HTR-8/SVneo (cell line): ENCODE measurements at places on chromosomes 5 and 9.

DNA sequence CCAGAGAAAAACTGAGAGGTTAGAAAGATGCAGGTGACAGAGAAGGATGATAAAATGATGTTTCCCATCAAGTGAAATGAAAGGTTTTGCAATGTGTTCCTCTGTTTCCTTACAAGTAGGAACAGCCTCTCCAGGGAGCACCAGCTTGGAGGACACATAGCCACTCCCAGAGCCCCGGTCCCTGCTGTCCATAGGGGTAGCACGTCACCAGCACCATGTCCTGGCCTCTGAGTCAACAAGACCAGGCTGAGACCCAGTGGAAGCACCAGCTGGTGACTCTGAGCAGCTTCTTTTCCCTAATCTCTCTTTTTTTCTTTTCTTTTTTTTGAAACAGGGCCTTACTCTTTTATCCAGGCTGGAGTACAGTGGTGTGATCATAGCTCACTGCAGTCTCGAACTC, 19.4 kb upstream of the HMCN2 start:
- DNase-seq, result no peak

GRCh38 chr5:123297866-123298265, 125.3 kb downstream of the CEP120 start:
- DNase-seq, result no peak

DNA sequence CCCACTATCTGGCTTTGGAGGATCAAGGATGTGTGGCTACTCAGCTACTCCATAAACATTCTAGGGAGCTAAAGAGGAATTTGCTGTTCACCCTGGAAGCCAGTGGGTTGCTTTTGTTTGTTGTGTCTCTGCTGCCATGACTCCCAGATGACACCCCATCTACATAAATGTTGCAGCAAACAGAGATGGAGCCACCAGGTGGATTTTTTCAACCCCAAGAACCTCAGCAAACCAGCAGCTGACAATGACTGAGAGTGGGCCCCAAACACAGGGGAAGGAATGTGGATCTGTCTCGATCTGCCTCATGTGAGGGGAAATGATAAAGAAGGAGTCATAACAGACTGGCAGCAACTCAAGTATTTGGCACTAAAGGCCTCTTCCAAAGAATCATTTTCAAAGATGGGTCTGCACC, 132.7 kb upstream of the TNC start:
- DNase-seq, result peak; percentile 37

DNA sequence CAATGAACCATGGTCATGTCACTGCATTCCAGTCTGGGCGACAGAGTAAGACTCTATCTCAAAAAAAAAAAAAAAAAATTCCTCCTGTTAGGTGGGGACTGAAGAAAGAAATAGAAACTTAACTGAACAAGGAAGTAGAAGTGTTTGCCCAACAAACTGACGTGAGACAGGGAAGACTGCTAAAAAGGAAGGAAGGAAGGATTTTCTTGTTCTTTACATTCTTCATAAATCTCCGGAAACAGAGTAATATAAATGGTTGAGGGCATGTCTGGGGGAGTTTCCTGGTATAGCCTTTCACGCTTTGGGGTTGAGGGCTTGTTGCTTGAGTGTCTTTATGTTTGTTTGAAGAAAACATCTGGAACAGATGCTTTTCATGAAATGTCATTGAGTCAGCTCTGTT, 3.1 kb downstream of the TOR1B start:
- no peak for DNase-seq

DNA sequence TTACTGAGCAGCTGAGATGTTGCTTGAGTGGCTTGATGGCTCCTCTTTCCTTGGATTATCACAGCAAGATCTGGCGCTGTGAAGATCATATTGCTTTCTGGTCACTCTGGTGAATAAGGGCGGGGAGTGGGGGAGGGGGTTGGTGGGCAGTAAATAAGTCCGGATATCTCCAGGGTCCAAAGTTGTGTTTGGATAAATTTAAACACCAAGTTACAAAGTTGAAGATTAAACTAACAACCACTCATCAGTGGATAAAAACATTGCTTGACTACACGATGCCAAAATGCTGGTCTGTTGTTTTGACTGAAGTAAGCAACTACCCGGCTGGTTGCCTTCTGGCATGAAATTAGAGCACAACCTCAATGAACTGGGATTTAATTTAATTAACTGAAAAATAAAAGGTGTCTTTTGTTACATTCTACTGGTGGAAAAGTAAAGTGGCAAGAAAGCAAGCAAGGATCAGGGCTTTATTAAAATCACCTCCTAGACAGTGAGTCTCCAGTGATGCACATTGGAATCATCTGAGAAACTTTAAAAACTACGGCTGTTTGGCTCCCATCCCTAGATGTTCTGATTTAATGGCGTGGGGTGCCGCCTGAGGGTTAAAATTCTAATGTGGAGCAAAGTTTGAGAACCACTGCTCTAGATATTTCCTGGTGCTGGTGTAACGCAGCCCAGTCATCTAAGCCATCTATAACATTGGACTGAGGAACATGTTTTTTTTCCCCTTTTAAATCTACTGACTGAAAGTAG, 86.7 kb upstream of the AGXT2 start:
- DNase-seq, result no peak

GRCh38 chr5:162107591-162107990, 40.0 kb downstream of the GABRG2 start:
- no peak for DNase-seq

DNA sequence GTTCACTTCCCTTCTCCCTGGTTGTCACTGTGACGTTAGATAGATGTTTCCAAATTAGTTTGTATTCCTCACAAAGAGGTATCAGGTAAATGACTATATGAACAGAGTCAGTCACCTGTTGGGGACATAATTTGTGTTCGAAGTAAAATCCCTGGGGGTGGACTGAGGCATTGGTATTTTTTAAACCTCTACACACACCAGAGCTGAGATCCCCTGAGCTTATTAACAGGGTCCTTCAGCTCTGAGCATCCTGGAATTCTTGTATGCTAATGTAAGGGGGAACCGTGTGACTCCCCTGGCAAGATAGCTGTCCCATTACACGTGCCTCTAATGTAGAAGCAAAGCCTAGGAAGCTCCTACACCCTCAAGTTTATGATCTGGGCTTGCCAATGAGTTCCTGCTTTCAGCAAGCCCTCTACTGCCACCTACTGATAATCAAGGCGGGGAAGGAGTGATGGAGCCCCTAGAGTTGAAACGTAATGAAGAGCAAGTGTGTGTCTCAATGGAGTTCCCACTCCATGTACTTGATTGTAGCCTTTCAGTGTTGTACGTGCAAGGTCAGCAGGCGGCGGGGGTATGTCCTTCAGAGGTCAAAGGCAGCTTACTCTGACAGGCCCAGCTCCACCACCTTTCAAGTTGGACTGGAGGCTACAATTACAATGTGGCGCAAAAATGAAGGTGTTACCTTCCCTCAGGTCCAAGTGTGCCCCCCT, 14.4 kb downstream of the PRKACG start:
- DNase-seq, result peak; percentile 38

DNA sequence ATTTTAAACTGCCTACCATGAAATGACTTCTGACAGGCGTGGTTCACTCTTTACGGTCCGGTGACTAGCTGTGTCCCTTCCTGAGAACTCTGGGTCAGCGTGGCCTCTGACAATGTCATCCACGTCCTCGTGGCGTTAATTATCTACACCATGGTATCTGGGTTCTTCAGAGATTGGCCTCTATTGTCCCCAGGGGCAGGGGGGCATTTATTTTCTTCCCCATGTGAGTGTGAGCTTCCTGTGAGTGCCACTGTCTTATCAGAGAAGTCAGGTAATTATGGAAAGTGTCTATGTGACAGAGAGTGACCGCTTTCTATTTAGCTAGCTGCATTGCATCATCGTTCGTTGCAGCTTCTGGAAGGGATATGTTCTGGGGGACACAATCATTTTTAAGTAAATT, 77.2 kb downstream of the FBXL7 start:
- DNase-seq, result no peak

DNA sequence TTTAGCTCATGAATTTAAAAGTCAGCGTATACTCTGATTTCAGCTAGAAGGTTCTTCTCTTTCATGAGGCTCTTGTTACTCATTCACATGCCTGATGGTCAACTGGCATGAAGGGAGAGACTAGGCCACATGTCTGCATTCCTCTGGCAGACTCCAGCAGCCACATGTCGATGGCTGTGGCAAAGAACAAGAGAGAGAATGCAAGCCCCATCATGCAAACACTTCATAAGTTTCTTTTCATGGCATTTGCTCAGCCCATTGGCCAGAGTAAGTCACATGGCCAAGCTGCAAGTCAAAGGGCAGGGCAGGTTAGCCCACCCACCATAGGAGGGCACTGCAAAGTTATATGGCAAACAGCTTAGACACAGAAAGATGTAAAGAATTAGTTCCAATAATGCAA, 5.4 kb downstream of the KCNV2 start:
- no peak for DNase-seq

- no peak for DNase-seq
These were observed 9.2 kb upstream of the RARS1 start for GRCh38 chr5:168477060-168477459.

- no peak for DNase-seq
These were observed 62.6 kb upstream of the HAND1 start for GRCh38 chr5:154540600-154540999.

DNA sequence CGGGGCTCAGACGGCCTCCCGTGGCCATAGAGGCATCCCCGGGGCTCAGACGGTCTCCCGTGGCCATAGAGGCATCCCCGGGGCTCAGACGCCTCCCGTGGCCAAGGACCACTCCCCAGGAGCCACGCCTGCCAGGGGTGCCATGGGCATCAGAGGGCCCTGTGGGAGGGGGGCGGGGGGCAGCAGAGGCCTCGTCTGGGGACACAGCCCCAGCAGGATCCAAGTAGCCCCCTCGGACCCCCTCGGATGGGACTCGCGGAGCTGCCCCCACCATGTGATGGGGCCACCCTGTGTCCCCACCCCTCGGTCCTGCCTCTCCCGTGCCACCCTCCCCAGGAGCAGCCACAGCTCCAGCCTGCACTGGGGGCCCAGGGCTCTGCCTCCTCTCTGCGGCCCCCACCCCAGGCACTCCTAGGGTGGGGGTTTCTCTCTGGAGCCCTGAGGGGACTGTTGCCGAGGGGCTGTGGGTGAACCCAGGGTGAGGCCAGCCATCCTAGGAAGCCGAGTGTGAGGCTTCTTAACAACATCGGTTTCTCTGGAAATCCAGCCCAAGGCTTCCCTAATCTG, 2.5 kb downstream of the ENTPD8 start:
- no peak for DNase-seq

DNA sequence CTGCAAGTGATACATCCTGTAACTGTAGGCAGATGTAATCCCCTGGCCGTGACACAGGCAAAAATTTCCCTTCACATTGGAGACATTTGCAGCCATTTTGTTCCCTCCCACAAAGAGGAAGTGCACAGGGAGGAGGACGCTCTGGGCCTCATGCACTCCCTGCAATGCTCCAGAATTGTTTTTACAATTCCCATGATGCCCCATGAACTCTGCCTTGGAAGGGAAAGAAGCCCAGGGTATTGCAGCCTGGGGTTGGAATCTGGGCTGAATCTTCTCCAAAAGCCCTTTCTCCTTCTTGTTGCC, 491.7 kb downstream of the CCDC171 start:
- DNase-seq, result no peak

DNA sequence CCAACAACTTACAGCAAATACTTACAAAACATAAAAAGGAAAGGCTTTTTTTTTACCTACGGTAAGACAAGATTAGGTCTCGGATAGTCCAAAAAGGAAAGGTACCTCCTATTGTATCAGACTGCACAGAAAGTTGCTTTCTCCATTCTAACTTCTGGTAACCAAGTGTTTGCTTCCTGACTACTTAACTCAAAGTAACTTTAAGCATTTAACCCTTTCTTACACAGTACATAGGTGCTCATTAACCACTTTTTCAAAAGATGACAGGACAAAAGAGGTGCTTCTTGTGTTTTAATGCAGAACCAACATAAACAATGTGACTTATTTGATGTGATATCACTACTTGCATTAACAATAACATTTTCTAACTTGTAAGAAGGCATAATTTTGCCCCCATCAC, 23.1 kb downstream of the PWWP2A start:
- no peak for DNase-seq

DNA sequence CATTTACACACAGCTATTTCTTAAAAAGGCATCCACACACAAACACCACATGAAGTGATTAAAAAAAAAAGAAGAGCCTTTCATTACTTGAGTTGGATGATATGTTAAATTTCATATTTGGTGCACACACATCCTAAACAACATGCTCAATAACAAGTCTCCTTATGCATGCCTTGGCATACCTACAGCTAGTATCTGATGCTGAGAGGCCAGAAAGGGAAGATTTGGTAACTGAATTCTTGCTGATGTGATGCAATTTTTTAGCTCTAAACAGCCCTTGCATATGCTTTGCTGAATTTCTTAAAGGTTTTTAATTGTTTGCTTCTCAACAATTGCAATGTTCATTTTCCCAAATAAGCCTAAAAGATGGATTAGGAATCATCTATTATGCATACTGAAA, 338.8 kb downstream of the ARL15 start:
- DNase-seq, result no peak

- no peak for DNase-seq
These were observed 34.8 kb downstream of the ACOT12 start for GRCh38 chr5:81359108-81359507.

GRCh38 chr9:137077010-137077747, at the start of gene UAP1L1:
UAP1L1 (plus strand) TSS chr9:137077517; CDS start chr9:137077533, 16 bp downstream.
- DNase-seq, result peak; percentile 56

DNA sequence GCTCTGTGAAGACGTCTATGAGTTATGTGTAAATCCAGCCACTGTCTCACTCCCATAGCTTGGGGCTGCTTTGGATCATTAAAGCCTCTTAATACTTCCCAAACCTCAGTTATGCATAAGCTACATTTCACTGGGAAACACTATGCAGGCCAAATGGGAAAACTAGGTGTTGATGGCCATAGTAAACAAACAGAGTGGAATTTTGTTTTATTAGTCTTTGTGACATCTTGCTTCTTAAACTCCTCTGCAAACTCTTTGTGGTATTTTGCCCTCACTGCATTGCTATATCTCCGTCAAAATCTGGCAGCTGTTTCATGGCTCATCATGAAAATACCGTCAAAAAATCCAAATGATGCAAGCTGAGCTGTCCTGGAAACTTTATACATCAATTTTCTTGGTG, 167.2 kb upstream of the HMHB1 start:
- DNase-seq, result no peak

GRCh38 chr5:123285122-123286023, 137.8 kb downstream of the CEP120 start:
- peak; percentile 18 for DNase-seq

DNA sequence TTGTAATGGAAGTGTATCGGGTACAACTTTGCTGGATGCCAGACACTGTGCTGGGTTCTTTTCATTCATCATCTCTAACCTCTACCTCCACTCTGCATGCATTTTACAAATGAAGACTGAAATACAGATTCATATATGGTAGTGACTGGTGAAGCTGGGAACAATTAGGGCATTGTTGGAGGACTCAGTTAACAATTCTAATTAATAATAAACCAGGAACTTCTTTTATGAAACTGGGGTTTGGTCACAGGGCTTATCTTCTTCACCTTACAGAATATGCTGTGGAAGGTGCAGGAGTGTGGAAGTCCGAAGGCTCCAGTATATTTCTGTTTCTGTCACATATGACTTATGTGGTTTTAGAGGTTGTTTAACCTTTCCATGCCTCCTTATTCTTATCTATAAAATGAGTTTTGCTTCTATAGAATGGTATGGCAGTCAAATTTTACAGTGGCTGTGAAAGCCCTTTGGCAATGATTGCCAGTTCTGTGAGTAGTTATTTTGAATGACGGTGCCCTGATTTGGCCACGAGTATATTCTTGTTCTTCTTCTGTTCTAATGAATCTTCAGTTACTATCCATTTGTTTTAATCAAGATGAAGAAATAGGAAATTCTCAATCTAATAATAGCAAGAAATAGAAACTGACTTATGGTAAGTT, 284.7 kb downstream of the GABRB2 start:
- no peak for DNase-seq
